Activated CD4-positive, alpha-beta T cell treated with anti-CD3 and anti-CD28 coated beads, Interleukin-2, amount 50 U/mL, for 4 hours (primary cell): ENCODE measurements at places on chromosomes 5 and 9.

DNA sequence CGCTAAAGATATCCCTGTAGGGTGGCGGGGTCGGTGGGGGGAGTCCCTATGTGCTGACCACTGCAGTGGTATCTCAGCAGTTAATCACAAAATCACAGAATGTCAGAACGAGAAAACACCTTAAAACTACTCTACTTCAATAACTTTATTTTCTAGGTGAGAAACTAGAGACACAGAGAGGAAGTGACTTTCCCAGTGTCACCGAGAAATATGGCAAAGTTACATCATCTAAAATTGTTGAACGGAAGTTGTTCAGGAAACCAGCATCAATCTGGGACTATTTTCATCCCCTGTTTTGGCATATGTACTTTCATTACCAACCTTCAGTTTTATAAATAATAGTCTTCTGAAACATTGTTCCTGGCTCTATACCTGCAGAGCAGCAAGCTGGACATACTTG lies 384.0 kb downstream of the SPOCK1 start:
- DNase-seq = no peak

- DNase-seq = no peak
These were observed 86.6 kb downstream of the C5orf15 start for GRCh38 chr5:133881576-133882388.

GRCh38 chr5:155732587-155733376 lies 594.2 kb upstream of the SGCD start:
- DNase-seq = no peak

GRCh38 chr5:145350513-145350912 lies 484.6 kb downstream of the PRELID2 start:
- no peak for DNase-seq

DNA sequence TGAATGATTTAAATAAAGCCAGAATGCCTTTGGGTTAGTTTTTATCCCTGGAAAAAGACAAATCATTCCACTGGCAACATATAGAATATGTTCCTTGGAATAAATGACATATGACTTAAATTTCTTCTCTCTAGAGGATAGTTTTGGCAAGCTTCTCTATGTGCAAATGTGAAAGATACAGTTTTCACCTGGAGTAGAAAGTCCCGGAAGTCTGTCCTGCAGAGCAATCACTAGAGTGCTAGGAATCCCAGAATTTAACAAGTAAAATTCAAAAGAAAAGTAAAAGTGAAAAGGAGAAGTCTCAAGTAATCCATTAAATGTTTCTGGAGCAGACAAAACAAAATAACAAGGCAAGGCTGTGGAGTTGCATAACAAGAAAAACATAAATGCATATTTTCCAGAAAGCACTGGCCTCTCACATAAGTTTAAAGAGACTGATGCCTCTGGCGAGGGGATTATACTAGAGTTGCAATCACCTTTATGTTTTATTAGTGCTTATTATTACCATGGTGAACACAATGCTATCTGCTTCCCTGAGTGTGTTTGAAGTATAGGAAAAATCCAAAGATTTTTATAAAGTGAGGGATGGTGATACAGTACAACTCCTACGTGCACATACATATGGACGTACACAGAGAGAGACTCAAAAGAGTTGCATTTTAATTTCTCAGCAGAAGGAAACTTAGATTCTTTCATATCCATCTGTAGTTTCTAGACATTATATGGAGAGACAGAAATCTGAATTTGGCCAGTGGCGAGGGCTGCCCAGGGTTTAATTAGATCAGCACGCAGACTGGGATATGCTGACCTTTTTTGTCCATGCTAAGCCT lies 188.3 kb upstream of the ANKRD55 start:
- no peak for DNase-seq

DNA sequence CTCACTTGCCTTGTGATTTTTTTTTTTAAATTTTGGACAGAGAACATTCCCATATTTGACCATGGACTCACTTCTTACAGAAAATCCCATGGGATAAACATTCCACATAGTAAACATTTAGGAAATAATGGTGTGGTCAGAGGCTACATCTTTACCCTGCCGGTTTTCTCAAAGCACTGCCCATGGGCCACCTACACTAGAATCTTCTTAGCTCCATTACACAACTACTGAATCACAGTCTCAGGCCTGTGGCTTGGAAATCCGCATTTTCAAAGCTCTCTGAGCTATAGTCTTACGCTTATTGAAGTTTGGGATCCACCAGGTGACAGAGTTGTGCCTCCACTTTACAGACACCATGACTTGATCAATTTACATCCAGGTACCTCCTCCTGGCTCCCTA lies 39.4 kb downstream of the ALG2 start:
- no peak for DNase-seq

GRCh38 chr5:161442471-161442870 lies 104.1 kb downstream of the GABRB2 start:
- no peak for DNase-seq

DNA sequence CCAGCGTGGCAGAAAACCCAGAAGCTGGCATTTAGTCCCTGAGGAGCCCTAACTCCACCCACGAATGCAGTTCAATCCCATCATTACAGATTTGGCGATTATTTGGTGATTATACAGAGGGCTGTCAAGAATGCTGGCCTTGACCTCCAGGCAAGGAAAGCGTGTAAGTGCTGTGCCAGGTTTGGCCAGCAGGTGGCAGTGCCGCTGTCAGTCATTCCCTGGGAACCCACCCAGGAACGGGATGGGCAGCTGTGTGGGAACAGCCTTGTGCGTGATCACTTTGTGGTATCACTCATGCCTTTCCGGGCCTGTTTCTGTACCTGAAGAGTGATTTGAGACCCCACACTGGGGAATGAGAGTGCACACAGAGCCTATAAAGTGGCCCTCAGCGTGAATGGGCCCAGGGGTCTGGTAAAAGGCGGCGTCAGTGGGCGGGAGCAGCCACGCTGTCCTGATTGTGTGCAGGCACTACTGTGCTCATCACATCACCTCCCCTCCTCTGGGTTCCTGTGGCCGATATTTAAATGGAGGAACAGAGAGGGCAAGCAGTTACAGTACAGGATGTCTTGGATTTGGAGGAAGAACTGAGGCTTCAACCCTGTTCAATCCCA lies 215.6 kb downstream of the ROR2 start:
- peak; percentile 42 for DNase-seq

- DNase-seq = no peak
These were observed 27.0 kb downstream of the SLC1A1 start for GRCh38 chr9:4517274-4517673.

GRCh38 chr5:54257366-54258118 lies 52.8 kb downstream of the ARL15 start:
- DNase-seq = no peak

DNA sequence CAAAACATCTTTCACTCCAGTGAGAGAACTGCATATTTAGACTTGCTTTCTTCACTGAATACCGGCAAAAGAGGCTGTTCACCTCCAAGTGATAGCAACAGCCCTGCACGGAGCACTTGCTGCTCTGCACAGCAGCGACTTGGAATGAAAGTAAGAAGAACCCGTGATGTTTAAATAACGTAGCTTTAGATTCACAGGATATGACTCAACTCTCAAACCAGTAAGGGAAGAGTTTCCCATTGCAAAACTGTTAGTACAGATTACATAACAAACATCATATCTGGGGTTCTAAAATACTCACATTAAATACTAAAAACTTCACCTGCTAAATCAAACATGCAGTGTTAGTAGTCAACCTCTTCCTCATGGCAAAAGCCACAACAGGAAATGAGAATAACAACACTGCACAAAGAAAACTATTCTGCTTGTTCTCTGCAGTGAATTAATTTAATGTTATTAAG lies 203.4 kb downstream of the MCTP1 start:
- DNase-seq = no peak

DNA sequence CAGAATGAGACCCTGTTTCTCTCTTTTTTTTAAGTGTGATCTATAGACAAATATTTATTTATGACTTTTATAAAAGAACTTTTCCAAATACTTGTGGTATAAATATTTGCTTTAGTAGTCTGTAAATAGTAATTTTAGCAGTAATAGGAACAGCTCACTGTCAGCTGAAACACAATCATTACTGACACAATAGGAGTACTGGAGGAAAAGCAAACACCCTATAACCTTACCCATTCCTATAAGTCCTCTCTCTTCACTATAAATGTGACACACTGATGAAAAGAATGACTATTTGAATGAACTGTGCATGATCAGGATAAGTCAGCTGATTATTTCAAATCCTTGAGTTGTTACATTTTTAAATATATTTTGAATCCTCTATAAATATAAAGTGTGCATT lies 72.4 kb downstream of the CDH12 start:
- no peak for DNase-seq

- no peak for DNase-seq
These were observed 231.5 kb downstream of the MPDZ start for GRCh38 chr9:13047827-13048587.

- no peak for DNase-seq
These were observed 78.0 kb downstream of the ISOC1 start for GRCh38 chr5:129172580-129172979.

DNA sequence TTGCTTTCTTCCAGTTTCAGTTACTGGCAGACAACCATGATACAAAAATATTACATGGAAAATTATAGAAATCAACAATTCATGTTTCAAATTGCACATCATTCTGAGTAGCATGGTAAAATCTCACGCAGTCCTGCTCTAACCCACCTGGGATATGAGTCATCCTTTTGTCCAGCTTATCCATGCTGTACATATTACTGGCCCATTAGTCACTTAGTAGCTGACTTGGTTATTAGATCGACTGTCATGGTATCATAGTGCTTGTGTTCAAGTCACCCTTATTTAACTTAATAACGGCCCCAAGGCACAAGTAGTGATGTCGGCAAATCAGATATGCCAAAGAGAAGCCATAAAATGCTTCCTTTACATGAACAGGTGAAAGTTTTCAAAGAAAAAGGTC lies 41.2 kb downstream of the NADK2 start:
- DNase-seq = no peak

- DNase-seq = no peak
These were observed 70.5 kb upstream of the OR2K2 start for GRCh38 chr9:111400564-111400898.

GRCh38 chr5:123545506-123545905 lies 33.5 kb downstream of the CSNK1G3 start:
- DNase-seq = peak; percentile 9
